ENCODE measurements at places on chromosomes 2 and 18.

- DNase-seq = no peak
These were observed 113.0 kb downstream of the QPCT start for GRCh38 chr2:37457401-37457901.

DNA sequence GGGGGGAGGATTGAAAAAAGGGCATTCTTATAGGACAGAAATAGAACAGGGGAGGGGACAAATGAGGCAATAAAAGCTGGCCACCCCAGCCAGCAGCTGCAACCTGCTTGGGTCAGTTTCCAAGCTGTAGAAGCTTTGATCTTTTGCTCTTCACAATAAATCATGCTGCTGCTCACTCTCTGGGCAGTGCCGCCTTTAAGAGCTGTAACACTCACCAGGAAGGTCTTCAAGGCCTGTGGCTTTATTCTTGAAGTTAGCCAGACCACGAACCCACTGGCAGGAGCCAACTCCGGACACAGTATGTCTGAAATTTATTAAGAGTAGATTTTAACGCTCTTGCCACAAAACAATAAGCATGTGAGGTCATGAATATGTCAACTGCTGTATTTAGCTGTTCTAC lies 649.9 kb upstream of the RAB6C start:
- no peak for DNase-seq

GRCh38 chr2:109369671-109370191 lies 240.7 kb downstream of the SH3RF3 start:
- DNase-seq = no peak

DNA sequence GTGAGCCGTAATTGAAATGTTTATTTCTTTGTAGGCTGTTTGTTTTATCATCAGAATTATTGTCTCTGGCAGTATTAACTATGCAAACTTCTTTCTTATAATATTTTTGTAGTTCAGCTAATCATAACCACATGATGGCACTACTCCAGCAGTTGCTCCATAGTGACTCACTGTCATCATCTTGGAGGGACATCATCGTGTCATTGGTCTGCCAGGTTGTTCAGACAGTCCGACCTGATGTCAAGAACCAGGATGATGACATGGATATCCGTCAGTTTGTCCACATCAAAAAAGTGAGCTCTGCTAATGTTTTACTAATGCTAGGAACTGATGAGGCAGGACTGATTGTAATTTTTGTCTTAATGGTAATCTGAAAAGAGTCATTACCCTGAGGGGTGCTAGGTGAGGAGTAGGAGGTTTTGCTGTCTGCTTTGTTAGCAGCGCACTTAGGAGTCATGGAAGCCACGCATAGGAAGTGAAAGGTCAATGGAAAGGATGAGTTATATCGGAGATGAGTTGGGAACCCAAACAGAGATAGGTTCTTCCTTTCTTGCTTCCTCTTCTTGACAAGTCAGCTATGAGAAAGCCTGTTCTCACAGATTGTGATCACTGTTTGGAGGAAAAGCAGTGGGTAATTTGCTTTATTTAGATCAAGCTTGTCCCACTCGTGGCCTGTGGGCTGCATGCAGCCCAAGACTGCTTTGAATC lies 49.2 kb downstream of the PIKFYVE start:
- no peak for DNase-seq

GRCh38 chr2:109726379-109727270 lies 67.5 kb upstream of the RGPD5 start:
- no peak for DNase-seq

DNA sequence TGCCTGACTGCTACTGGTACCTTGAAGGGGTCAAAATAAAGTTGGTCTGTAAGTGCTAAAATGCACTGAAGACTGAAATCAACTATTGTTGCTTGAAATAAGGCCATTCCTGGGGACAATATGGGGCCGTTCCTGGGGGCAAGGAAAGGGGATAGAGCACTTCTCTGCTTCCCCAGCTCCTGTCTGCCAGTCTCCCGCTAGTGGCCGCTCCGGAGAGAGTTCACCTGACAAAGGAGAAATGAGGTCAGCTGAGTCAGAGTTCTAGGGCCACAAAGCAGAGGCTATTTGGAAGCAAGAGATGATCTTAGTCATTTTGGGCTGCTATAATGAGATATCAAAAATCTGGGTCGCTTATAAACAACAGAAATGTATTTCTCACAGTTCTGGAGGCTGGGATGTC lies 345.9 kb downstream of the TSN start:
- no peak for DNase-seq

DNA sequence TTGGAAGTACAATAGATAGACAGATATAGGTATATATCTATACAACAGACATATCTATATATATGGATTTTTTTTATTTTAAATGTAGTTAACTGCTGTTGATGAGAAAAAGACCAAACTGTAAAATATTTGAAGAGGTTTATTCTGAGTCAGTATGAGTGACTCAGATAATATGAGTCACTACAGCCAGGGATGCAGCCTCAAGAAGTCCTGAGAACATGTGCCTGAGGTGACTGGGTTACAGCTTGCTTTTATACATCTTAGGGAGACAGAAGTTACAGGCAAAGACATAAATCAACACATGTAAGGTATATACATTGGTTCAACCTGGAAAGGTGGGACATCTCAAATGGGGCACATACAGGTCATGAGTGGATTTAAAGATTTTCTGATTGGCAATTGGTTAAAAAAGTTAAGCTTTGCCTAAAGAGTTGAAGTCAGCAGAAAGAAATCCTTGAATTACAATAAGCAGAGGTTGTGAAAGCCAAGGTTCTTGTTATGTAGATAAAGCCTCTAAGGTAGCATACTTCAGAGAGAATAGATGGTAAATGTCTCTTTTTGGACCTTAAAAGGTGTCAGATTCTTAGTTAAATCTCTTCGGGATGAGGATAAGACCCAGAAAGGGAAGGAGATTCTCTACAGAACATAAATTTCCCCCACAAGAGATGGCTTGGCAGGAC lies 149.9 kb downstream of the RBM43 start:
- no peak for DNase-seq

DNA sequence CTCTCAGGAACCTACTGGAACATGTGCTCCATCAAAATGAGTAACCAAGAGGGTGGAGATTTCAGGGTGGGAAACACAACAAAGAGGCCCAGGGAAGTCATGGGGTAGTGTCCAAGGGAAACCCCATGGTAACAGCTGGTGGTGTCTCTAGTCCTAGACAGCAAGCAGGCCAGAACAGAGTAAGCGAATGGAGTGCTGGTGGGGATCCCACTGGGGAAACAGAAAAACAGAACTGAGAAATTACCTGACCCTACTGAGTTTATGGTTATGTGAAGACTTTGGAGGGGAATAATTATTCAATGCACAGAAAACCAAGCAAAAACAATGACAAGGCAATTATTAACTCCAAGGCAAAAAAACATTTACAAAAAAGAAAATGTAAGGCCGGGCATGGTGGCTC lies 16.9 kb downstream of the ERCC3 start:
- no peak for DNase-seq

DNA sequence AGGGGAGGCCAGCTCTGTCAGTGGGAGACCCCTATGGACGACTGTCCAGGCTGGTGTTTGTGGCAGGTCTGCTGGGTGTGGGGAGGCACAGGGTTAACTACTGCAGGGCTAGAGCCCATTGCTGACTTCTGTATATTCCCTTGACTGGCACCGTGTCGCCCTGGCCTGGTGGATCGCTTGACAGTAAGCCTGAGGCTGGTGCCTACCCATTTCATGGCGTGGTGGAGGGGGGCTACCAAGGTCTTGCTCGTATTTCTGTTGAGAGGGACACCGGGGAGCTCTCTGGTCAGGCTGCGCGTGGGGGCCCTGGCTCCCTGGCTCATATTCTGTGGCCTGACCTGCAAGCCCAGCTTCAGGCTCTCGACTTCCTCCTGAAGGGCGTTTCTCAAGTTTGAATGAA lies 119.7 kb downstream of the ACOXL start:
- no peak for DNase-seq

DNA sequence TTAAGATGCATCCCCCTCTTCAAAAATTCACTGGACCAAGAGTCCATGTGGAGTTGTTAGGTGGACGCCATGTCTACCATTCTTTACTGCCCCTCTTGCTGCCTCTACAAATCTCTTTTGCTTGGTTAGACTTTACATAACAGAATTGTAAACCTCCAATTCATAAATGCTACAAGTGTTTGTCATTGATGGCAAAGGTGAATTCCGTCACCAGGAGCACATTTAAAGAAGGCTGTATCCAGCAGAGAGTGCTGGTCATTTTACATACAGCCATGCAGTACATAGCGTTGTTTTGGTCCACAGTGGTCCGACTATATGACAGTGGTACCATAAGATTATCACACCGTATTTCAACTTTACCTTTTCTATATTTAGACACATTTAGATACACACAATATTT lies 274.5 kb downstream of the MYCN start:
- DNase-seq = no peak

- no peak for DNase-seq
These were observed 48.9 kb downstream of the RAB31 start for GRCh38 chr18:9756933-9757470.

All from activated CD8-positive, alpha-beta memory T cell treated with anti-CD3 and anti-CD28 coated beads, Interleukin-2, amount 50 U/mL, for 4 hours (primary cell).